ENCODE measurements at places on chromosomes 2 and 18.

- no peak for DNase-seq
Measured at GRCh38 chr2:132607426-132608090, 62.4 kb downstream of the LYPD1 start.

DNA sequence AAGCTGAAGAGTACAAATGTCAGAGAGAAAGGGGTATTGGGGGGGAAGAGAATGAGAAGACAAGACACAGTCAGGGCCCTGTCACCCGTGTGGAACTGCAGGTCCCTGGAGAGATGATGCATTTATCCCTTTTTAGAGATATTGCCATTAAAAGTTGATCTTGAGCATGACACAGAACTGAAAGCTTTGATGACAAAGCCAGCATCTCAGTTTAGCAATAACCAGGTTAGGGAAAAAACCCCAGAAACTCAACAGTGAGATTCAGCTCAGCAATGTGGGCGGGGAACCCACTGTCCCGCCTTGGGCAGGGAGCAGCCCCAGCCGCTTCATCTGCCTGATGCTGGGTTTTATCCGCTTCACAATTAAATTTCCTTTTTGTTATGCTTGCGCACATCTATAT, 181.1 kb downstream of the NEDD4L start:
- no peak for DNase-seq

GRCh38 chr18:44934901-44935300, 254.2 kb downstream of the SETBP1 start:
- DNase-seq, result no peak

GRCh38 chr2:174577967-174578589, 19.5 kb downstream of the WIPF1 start:
- DNase-seq, result no peak
